ENCODE measurements at places on chromosomes 2 and 18.

- no peak for DNase-seq
These were observed 28.7 kb downstream of the KIF1A start for GRCh38 chr2:240791221-240791800.

DNA sequence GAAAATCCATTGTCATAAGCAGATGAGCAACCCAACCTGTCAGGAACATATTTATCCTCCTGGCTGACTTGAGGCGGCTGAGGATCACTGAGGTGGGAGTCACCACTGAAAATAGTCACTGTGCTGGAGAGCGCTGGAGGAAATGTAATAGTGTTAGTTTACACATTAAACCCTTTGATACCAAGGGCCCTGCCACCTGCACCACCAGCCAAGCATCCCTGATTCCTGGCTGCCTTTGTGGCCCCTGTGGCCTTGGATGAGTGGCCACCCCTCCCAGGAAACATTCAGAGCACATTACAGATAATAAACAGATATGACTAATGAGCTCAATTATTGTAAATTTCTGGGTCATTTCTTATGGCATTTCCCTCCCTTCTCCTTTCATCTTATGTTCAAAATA lies 105.9 kb downstream of the LYPD1 start:
- DNase-seq = no peak

- no peak for DNase-seq
These were observed 59.1 kb downstream of the COA5 start for GRCh38 chr2:98548920-98549818.

GRCh38 chr2:11995456-11995855 lies 249.0 kb downstream of the LPIN1 start:
- no peak for DNase-seq

- no peak for DNase-seq
These were observed 151.0 kb upstream of the NDUFV2 start for GRCh38 chr18:8951491-8951890.

DNA sequence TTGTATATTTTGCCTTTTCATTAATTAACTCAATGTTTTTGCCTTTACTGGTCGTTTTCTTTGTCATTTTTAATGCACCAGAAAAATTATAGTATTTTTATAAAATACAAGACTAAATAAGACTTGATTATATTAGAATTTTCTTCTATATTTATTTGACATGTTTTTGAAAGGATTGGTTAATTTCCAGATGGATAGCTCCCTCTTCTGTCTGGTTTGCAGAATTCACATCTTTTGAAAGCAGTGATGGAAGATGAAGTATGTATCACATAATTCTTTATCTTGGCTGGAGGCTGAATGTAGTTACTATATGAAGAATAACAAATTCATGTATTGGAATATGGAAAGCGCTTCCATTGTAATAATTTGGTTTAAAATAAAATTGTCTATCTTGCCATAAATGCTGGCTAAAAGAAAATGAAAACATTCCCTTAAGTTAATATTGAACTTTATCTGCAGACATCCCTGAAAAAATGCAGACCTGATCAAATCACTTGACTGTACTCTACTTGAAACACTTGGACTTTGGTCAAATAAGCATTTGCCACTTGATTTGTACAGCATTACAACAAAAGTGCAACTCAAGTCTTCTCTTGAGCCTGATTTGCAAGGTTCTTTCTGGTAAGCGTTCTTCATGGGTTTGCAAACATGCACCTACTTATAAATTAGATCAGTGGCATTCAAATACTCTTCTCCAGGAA lies 86.3 kb upstream of the EFEMP1 start:
- no peak for DNase-seq

GRCh38 chr2:207238831-207239701 lies 73.3 kb upstream of the KLF7 start:
- peak; percentile 61 for DNase-seq

- DNase-seq = no peak
These were observed 747.4 kb upstream of the SLC8A1 start for GRCh38 chr2:41199334-41199733.

DNA sequence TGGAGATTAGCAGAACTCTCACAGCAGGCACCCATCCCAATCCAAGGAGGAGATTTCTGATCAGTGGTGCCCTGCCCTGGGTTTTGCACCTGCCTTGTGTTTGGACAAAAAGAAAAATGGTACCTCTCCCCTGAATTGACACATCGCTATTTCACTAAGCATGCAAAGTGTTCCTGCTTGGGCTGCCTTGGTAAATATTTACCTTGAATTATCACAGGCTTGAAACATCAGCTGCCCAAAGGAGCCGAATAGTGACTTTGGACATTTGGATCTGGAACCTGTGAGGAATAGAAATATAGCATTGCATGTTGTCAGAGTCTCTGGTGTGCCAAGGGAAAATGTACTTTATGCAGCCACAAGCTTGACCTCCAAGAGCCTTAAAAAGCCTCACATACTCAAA lies 926.4 kb upstream of the FANCL start:
- DNase-seq = no peak

DNA sequence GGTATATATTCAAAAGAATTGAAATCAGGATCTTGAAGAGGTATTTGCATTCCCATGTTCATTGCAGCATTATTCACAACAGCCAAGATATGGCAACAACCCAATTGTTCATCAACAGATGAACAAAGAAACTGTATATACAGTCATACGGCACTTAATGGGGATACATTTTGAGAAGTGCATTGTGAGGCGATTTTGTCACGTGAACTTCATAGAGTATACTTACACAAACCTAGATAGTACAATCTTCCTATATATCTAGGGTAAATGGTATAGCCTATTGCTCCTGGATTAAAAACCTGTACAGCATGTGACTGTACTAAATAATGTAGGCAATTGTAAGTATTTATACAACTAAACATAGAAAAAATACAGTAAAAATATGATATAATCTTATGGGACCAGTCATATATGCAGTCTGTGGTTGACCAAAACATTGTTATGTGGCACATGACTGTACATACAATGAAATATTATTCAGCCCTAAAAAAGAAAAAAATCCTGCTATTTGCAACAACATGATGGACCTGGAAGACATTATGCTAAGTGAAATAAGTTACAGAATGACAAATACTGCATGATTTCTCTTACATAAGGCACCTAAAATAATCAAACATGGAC lies 9.2 kb upstream of the BBS5 start:
- DNase-seq = no peak

DNA sequence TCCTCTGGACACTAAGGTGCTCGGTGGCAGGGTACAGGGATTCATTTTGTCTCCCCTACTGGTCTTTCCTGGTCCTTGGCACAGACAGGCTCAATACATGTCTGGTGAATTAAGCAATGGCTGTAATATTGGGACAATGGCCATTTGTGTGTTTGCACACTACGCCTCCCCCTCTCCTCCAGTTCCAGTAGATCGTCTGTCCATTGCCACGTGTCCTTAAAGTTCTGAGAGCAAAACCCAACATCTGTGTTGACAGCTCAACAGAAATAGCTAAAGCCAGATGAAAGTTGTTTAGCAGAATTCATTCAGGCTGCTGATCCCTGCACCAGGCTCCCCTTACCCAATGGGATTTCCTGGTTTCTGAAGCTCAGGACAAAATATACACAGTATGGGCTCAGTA lies 9.0 kb upstream of the FABP1 start:
- DNase-seq = no peak

GRCh38 chr2:210370562-210370961 lies 55.6 kb upstream of the MYL1 start:
- DNase-seq = no peak

DNA sequence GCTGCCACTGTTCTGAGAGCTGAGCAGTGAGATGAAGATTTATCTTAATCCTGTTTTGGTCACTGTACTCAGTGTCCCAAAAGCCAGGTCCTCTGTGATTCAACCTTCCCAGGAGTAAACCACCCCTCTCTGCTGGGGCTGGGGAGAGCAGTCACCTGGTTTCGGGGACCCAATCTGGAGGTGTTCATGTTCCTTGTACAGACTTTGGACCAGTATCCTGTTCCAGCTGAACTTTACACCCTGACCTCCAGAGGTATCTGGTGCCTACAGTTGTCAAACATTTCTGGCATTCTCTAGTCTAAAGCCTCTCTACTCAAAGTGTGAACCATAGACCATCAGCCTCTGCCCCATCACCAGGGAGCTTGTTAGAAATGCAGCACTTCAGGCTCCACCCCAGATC lies 22.1 kb downstream of the CERS6 start:
- DNase-seq = no peak

- no peak for DNase-seq
These were observed 86.5 kb downstream of the MEIS1 start for GRCh38 chr2:66521291-66521922.

GRCh38 chr2:215063526-215063925 lies 74.9 kb downstream of the ABCA12 start:
- no peak for DNase-seq

GRCh38 chr2:106708209-106708608 lies 177.8 kb downstream of the ST6GAL2 start:
- no peak for DNase-seq

All from stimulated activated CD4-positive, alpha-beta T cell treated with anti-CD3 and anti-CD28 coated beads, Interleukin-1b, Interleukin-23, amount 100 ng/mL, for 48 hours (primary cell).